ENCODE measurements at places on chromosomes 16 and 17.

DNA sequence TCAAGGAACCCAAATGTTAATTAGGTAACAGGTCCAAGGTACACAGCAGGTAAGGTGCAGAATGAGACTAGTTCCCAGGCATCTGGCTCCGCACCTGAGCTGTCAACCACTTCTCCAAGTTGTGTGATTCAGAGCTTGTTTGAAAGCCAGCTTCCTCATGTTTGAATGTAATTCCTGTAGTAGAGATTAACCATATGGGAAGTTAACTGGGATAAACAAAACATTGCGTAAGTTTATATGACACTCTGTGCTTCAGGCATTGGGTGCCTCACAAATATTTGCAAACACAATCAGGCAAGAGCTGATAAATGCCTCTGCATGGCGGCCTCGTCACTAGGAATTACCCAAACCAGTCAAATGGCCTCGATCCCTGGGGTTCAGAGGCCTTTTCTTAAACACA lies 27.9 kb upstream of the CPHXL start:
- no peak for DNase-seq

GRCh38 chr17:75873587-75874322 lies 4.6 kb downstream of the TRIM47 start:
- DNase-seq: no peak

DNA sequence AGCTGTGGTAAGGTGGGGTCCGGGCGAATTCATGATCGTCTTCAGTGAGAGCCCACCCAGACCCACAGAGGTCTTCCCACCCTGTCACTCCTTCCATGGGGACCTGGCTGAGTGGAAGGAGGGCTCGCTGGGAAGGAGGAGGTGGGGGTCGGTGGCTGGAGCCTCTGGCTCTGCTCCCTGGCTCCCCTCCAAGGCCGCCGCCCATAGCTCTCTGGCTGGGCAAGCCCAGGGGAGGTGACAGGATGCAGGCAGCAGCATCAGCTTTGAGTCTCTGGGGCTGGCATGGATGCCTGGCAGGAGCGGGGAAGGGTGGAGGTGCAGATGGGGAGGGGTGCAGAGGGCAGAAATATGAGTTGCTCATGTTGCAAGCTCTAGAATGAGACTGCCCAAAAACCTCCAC lies 147.0 kb downstream of the ENGASE start:
- DNase-seq: no peak

DNA sequence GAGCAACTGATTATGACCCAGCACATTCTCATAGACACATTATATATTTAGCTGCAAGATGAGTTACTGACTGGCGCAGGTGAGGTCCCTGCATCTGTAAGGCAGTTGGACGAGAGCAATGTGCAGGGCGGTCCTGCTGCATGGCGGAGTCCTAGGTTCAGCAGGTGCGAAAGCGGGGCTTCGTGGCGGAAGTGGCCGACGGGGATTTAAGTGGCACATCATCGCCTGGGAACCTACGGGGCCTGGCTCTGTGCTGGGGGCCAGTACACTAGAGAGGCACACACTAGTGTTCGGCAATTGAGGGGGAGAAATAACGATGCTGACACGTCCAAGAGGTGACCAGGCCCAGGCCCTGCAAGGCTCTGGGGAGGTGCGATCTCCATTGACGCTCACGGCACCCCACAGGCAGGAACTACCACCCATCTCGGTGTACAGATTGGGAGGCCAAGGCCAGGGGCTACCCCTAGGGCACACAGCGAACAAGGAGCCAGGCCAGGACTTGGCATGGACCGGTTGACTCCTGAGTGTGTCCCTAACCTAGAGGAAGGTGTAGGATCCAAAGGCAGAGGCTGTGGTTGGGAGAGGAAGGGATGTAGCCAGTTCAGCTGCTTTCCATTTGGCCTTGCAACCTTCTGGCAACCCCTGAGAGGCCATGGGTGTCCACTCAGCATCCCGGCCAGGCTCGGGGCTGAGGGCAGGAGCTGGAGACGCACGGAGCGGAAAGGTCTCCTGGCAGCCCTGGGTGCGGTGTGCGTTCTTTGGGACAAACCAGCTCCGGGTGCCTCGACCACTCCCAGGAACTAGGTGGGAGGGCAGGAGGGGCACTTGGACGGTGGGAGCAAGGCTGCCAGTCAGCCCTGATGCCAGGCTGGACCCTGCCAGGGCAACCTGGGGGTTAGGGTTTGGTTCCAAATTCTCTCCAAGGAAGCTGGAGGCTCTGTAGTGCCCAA lies 103.9 kb upstream of the CREBBP start:
- no peak for DNase-seq

GRCh38 chr16:6206080-6206479 lies 1108.5 kb upstream of the EEF2KMT start:
- DNase-seq: no peak

DNA sequence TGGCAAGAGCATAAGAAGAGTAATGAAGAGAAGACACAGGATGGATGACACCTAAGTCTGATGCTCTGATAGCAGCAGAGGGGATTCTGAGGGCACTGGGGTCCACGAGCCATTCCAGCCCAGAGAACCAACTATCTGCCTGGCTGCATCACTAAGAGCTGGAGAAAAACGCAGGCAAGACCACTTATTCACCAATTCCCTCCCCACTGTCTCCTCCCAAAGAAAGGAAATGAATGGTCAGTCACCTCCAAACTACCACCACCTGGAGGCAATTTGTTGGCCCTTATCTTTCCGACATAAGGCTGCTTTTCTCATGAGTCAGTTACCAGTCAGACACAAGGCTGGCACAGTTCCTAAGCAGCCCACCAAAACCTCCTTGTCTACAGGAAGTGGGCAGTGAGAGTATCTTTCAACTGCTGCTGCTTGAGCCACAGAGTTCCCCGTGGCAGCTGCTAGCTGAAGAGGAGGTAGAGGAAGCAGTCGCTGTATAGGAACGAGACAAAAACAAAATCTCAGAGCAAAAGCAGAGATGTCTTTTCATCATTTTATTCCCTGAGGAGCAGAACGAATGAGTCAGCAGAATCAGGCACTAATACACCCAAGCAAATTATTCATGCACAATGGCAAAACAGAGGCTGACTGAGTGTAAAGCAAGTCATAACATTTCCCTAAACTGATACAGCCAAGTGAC lies 111.1 kb downstream of the SMG6 start:
- no peak for DNase-seq

DNA sequence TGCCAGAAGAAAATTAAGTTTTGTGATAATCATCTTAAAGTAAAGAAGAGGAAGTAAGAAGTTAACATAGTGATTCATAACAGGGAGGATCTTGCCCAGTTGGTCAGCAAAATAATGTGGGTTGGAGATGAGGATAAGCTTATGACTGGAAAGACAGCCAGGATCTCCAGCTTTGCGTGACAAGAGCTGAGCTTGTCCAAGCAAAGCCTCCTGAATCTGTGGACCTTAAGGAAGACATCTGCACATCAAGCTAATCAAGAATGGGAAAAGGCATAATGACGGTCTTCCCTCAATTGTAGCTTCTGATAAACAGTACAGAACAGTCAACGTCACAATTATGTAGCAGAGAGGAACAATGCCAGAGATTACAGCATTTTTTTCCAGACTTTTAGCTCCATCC lies 744.7 kb upstream of the GOT2 start:
- no peak for DNase-seq

- no peak for DNase-seq
Observed at GRCh38 chr17:81870981-81871386, at the start of gene ARHGDIA. Gene ARHGDIA (minus strand): TSS chr17:81871337. CDS start chr17:81869930, 1,407 bp downstream.

DNA sequence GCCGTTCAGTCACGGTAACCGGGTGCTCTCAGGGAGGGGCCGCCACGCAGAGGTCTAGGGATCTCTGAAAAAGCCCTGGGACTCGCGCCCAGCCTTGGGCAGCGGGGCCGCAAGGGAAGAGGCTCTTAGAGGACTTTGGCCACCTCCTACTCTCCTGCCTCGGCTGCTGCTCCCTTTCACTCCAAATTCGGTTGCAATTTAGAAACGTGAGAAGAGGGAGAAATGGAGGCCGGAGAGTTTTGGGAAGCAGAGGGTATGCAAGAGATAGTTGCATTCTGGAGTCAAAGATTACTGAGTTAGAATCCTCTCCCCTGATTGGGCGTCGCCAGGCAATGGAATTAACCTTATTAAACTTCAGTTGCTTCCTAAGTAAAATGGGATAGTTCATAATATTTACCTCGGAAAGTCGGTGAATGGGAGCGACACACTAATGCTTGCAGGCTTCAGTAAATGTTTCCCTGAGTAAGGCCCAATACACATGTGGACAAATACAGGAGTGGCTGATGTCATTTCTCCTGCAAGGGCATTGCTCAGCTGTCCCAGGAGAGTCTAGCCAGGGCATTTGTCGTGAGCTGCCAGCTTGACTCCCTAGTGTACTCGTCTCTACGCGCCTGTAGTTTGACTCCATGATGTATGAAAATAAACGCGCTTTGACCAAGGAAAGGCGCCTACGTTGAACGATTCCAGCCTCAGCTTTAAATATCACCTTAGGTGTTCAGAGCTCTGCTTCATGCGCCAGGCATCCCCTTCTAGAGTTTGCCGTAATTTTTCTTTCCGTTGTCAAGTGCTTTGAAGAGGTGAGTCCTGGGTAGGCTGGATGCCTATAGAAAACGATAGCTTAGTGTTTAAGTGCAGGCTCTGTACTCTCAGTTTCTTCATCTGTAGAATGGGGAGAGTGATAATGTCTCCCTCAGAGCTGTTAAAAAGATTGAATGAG lies 667 bp downstream of the OGFOD1 start:
- no peak for DNase-seq

DNA sequence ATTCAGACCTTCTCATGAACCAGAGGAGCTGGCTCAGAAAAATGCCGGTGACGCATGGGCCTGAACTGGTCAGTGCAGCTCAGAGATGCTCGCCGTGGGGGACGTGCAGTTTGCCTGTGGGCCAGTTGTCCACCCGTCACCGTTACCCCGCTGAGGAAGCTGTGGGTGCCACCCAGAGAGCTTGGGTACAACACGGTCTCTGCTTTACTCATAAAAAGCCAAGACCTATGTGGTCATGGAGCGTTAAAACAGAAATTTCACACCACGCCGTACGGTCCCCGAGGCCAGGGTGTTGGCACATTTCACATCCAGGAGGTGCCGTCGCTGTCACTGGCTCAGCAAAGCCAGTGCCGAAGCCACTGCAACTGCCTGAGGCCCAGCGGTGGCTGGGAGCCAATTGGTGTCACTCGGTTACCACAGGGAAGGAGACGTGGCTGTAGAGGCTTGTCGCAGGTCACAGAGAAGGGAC lies 120.9 kb downstream of the METRNL start:
- DNase-seq: no peak

DNA sequence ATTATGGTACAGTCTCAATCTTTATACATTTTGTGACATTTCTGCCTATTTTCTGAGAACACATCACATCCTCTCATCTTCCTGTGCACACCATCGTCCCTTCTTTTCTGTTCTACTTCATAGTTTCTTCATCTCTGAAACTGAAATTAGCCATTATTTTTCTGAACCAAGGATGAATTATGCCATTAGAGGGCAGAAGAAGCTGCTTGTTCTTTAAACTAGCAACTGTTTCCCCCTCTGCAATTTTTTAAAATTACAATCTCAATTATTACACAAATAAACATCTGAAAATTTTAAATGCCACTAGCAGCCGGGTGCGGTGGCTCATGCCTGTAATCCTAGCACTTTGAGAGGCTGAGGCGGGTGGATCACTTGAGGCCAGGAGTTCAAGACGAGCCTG lies 41.3 kb downstream of the RBBP6 start:
- no peak for DNase-seq

GRCh38 chr17:43801844-43802243 lies 21.6 kb downstream of the CFAP97D1 start:
- no peak for DNase-seq

DNA sequence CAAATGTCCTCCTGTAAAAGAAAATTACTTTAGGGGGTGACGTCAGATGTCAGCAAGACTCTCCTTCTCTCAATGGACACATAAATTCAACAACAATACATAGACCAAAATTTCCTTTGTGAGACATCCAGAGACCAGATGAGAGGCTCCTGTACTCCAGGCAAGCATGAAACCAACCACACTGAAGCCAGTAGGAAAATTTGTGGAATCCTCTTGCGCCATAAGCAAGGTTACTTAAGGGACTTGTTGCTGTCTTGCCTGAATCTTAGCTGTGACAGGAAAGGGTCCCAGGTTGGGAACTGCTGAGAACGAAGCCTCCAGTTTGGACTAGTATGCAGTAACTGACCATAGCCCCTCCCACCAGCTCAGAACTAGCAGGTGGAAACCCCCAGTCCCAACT lies 56.0 kb downstream of the CEP112 start:
- no peak for DNase-seq

DNA sequence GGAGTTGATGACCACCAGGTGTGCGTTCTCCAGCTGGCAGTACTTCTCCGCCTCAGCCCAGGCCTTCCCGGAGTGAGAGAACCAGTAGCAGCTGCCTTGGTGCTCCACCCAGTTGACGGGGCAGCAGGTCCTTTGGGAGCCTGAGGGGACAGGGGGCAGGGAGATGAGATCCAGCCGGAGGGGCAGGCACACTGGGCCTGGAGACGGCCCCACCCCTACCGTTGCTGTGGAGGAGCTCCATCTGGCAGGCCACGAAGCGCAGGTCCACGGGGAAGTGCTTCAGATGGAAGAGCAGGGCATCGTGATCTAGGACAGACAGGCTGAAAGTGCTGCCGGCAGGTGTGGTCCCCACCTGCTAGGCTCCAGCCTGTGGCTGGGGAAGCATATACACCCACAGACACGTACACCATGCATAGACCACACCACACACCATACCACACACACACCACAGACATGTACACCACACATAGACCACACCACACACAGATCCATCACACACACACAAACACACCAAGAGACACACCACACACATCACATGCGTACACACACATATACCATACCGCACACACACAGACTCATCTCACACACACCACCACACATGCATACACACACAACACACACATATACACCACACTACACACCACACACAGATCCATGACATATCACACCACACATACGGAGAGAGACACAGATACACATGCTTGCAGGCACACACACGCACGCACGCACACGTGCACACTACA lies 7.4 kb downstream of the ASGR2 start:
- DNase-seq: no peak

- DNase-seq: no peak
Observed at GRCh38 chr17:12548558-12548957, 117.1 kb upstream of the MYOCD start.

DNA sequence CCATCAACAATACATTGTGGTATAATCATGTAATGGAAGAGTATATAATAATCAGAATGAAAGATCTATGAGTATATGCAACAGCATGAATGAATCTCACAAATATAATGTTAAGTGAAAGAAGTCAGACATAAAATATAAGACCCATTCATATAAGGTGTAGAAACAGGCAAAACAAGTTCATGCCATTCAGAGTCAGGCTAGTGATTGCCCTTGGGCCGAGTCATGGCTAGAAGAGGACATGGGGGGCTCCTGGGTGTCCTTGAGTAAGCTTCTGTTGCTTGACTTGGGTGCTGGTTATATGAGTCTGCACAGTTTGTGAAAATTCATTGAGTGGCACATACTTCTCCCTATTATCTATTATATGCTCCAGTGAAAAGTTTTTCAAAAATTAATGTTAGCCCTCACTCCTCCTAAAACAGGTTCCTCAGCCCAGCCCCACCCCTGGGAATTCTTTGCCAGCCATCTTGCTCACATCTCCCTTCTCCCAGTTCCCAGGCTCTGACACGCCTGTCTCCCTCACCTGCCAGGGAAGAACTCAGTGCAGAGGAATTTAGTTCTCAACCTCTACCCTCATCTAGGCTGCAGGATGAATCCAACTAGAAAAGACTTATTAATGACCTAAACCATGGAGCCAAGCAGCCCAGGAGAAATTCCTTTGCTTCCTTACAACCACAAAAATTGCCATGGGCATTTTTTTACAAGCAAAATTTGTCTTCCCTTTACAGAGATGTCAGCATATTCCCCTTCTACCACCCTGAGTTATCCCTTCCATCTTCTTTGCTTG lies 52.4 kb upstream of the NFAT5 start:
- no peak for DNase-seq
